ENCODE measurements at places on chromosomes 16 and 17.

- DNase-seq, result no peak
Measured at GRCh38 chr17:79221597-79221996, 147.0 kb downstream of the ENGASE start.

DNA sequence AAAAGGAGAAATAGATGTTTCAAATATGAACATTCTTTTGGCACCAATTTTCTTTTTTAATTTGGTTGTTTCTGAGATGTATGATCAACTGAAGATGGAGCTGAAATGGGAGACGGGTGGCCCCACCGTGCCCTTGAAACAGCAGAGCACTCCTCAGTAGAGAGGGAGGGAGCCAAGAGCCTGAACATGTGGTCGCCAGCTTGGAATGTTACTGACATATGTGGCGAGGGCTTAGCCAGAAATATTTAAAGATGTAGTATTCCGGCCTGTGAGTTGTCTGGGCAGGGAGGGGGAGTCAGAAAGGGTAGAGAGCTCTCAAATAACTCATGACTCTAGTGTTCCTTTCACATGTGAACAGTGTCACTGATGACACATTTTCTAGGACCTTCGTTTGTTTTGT lies 13.3 kb upstream of the MRC2 start:
- peak; percentile 97 for DNase-seq

DNA sequence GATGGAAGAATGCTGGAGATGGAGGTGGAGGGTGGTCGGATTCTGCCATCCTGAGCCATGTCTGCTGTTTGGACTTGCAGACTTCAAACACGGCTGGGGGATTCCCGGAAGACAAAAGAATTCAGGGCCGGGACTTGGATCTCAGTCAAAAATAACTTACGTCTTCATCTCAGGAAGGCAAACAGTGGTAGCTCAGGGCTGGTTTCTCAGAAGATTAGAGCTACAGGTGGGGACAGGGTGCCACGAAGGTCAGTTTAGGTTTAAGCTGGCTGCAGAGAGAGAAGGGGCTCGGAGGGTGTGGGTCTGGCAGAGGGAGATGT lies 4.3 kb upstream of the RHBDL3 start:
- peak; percentile 49 for DNase-seq

DNA sequence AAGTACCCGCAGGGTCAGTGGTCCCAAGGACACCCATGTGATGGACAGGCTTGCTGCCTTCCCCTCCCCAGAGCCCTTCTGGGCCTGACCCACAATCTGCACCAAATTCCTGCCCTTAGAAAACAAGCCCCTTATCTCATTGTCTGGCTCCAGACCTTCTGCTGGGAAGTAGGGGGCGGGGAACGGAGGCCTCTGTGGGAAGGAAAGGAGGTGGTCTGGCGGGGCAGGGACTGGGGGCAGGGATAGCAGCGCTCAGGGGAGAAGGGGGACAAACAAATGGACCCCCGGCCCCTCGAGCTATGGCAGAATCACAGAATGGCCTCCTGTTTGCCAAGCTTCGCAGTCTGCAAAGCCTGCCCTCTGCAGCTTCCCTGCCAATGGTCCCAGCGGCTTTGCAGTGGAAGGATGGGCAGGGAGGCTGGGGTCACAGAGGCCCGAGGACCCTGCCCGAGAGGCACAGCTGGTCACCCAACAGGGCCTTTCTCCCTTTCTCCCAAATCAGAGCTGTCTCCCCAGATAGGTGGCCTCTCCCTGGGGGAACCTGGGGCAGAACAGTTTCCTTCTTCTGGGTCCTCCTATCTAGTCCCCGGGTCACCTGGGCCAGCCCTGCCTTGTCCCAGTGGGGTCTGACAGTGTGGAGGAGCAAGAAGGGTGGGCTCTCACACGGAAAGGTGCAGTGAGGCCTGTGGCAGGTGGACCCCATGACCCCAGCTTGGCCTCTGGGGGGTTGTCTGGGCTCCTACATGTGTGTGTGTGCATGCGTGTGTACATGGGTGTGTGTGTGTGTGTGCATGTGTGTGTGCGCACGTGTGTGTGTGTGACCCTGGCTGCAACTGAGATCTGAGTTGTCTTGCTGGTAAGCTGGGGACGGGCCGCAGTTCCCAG lies 25.5 kb downstream of the TMEM235 start:
- DNase-seq, result peak; percentile 47

DNA sequence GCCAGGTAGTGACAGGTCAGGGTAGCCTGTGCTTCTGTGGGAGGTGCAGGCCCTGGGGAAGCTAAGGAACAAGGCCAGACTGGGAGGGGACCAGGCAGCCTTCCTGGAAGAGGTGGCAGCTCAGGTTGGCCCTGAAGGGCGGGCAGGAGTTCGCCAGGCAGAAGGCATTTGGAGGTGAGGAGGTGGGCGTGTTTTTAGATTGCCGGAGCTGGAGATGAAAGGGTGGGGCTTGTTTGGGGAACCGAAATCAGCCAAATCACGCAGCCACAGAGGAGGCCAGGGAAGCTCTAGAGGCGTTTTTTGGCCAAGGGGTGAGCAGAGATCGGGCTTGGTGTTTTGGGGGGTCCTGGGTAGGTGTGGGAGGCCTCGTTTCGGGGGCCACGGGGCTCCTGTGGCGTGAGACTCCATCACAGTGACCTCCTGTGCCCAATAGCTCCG lies 7.6 kb downstream of the ADCY7 start:
- no peak for DNase-seq

DNA sequence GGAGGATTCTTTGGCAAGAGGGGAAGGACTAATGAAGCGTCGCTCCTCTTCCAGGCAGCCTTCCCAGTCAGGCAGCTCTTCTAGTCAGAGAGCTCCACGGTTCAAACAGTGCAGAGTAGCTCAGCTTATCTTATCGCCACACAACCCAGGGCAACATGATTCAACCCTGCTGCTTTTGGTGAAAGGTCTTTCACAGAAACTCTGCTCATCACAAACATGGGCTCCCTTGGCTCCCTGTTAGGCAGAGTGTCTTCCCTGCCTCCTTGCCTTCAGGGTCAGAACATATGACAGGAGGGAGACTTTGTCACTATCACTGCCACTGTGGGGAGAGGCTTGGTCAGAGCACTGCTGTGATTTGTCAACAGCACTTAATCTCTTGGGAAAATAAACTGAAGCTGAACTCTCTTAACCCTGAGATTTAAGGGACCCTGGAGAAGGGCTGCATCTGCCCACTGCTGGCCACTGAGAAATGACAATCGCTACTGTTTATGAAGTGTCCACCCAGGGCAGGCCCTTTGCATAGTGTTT lies 6.9 kb upstream of the SLC13A2 start:
- DNase-seq, result no peak

GRCh38 chr17:79630821-79631639 lies 20.2 kb upstream of the RBFOX3 start:
- DNase-seq, result no peak

GRCh38 chr16:8816967-8817655 lies 19.5 kb downstream of the PMM2 start:
- DNase-seq, result no peak

GRCh38 chr16:78743556-78743955 lies 644.1 kb downstream of the WWOX start:
- no peak for DNase-seq

- peak; percentile 11 for DNase-seq
Measured at GRCh38 chr17:57751348-57751971, 6.4 kb upstream of the CCDC182 start.

- peak; percentile 100 for DNase-seq
Measured at GRCh38 chr17:81393684-81394376, 1.4 kb upstream of the BAHCC1 start.

- DNase-seq, result no peak
Measured at GRCh38 chr17:39756380-39757079, 18.8 kb downstream of the GRB7 start.

DNA sequence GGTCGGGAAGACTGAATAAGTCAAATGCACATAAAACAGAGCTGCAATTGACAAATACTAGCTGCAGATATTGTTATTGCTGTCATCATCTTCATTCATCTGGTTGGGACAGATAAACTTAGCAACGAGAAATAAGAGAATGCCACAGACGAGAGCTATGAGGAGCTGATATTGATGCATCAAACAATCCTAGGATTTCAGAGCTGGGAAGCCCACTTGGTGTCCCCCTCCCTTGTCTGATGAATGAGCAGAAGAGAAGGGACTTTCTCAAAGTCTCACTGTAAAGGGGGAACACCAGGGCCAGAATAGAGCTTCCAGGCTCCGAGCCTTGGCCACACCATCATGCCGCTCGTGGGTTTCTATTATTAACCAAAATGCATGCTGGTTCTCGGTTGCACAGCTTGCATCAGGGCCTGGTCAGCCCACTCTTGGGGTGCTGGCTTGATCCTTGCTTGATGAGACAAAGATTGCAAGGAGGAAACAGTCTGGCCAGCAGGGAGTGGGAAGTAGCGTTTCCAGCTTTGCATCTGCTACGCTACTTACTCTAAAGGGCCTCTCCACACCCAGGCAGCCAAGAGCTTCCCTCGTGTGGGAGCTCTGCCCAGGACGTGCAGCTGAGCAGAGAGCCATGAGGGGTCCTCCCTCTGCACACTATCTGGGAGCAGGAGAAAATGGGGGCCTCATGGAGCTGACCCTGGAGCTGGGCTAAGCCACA lies 28.4 kb upstream of the EMP2 start:
- no peak for DNase-seq

GRCh38 chr16:49734331-49734730 lies 121.6 kb downstream of the ZNF423 start:
- DNase-seq, result no peak

DNA sequence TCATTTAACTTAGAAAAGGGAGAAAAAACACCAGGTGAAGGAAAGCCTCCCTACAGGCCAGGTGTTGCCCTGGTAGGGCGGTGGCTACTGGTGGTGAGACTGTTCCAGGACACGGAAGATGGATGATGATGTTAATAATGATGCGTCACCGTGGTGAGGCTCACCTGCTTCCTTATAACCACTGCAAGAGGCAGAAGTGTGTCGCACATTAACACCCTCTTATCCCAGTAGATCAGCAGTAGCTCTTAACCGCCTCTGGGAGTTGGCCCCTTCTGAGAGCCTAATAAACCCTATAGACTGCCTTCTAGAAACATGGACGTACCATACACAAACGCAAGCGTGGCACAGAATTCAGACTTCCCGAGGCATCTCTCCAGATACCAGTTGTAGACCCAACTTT lies 7.8 kb downstream of the BFAR start:
- DNase-seq, result no peak

- no peak for DNase-seq
Measured at GRCh38 chr17:74351552-74352210, 10.0 kb downstream of the BTBD17 start.

DNA sequence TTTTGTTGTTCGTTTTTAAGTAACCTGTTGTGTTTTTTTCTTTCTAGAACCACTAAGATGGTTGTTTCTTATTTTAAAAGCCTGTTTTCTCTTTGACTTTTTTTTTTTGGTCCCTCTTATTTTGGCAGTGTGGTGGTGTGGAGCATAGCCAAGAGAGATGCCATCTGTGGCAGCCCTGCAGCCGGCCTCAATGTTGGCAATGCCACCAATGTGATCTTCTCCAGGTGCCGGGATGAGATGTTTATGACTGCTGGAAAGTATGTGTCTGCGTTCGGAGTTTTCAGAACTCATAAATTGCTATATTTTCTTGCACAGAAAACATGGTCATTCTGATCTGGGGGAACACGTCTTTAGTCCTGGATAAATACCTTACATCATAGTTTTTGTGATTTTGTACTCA lies 17.6 kb downstream of the CFAP52 start:
- DNase-seq, result no peak

- peak; percentile 21 for DNase-seq
Measured at GRCh38 chr16:29815032-29815721, 775 bp upstream of the PAGR1 start.

GRCh38 chr16:51939378-51939871 lies 607.5 kb downstream of the TOX3 start:
- no peak for DNase-seq

DNA sequence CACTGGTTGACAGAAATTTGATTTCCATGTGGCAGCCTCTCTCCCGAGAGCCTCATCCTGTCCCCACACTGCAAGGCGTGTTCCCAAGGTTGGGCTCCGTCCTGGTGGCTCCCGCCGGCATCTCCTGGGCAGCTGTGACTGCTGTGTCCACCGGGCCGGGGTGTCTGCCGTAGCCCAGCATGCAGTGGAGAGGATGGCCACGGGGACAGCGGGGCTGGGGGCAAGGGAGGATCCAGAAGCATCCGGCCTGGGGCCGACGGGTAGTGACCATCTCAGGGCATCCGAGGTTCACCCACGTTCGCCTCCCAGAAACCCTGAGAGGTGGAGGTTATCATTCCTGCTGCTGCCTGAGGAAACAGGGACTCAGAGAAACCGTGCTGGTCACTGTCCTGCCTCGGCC lies 7.3 kb upstream of the RAB40B start:
- no peak for DNase-seq

GRCh38 chr16:57235128-57236021 lies 9.7 kb upstream of the ARL2BP start:
- peak; percentile 96 for DNase-seq

DNA sequence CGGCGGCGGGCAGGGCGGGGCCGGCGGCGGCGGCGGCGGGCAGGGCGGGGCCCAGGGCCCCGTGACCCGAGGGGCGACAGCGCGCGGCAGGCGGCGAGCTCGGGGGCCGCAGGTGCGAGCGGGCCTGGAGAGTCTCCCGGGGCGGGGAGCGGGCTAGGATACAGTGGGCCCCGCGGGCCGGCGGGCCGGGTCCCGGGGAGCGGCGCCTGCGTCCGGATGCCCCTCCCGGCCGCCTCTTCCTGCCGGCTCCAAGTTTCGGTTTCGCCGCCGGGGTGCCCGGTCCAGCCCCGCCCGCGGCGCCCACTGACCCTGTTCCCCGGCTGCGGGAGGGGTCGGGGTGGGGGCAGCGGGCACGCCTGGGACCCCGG lies at the start of gene RNF213:
RNF213 (plus strand) TSS at position 62 of the 368 bp plus-strand sequence. CDS start 2,830 bp downstream, outside the sequence.
- DNase-seq, result peak; percentile 34

DNA sequence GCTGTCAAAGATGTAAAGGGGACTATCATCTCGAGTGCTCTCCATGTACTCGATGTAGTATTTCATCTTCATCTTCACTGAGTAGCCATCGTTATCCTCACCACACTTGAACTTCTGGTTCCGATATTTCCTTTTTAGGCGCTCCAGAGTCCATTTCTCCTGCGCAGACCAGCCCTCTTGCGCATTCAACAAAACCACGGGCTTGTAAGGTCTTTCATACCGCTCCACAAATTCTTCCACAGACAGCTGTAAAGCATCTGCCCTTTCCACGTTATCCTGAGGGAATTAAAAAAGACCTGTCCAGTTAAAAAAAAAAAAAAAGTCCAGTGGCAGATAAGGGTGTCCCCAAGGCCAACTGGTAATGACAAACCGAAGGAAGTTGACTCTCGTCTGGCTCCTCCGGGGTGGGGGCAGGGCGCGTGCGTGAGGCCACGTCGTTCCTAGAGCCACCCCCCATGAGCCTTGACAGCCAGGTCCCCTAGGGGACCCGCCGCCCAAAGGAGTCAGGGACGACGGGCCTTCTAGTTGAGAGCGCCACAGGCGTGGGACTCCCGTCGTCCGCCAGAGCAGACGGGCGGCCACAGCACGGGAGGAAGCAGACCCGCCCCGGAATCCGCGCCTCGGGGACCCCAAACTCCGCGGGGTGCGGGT lies 701 bp downstream of the JMJD6 start:
- no peak for DNase-seq

DNA sequence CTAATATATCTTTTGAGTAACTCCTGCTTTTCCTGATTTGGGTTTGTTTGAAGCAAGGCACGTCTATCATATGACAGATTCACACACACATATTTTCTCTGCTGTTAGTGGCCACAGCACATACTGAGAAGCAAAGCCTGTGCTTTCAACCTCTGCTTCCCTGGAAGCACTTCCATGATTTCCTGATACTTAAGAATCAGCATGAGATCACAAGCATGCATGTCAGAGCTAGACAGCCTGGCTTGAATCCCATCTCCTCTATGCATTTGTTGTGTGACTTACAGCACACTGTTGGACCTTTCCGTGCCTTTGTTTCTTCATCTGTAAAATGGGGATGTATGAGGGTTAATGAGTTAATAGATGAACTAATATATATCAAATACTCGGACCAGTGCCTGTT lies 151.1 kb upstream of the NOL11 start:
- DNase-seq, result no peak
